ENCODE measurements at places on chromosomes 12 and 14.
A peak's percentile ranks its signal among the peaks of the same experiment; 100 is the strongest.

DNA sequence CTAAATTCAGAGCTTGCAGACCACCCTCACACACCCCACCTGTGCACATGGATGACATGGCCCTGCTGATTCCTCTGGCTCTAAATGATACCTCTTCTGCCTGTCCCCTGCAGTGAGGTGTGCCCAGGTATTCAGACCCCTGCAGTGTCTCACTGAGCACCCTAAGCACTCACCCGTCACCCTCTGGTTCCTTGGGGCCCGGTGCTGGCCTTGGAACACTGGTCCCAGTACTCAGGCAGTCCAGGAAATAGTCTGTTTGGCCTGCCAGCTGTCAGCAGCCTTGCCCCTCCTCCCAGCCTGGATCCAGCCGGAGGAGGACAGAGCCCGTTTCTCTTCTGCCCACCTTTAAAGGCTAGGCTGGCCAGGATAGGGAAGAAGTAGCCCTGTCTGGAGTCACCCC is 44.9 kb downstream of the ESRRB start:
- DNase-seq: no peak

DNA sequence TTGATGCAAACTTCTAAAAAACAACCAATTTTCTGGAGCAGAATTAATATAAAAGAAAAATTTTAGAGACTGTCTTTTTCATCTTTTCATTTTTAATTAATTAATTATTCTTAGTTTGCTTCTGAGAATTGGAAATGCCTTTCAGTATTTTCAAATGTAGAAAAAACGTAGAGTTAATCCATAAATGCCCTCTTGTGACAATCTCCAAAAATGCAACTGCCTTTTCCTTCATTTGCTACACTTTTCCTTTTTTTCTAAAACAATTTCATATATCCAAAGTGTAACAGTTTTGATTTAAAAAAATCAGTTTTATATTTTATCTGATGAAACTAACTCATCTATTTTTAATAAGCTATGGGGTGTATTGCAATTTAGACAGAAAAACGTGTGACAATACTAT is 409.3 kb downstream of the PRKD1 start:
- DNase-seq: no peak

- DNase-seq: no peak
Measured at GRCh38 chr12:47560415-47560814, 145.4 kb downstream of the RPAP3 start.

GRCh38 chr12:51827925-51828818 is 20.3 kb downstream of the FIGNL2 start:
- DNase-seq: no peak

DNA sequence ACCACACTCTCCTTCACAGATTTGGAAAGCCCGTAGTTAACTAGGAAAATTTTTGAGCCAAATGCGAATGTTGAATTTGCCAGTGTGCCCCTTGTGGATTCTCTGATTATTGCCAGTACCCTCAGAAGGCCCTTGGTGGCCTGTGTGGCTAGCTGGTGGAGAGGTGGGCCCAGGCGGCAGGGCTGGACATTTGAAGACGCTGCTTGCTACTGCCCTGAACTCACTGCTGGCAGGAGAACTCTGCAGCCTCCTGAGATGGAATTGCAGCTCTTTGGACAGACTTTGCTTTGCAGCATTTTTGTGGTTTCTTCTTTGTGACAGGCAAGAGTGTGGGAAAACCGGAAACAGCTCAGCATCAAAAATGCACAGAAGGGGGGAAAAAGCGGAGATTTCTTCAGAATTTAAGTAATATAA is 97.6 kb downstream of the TGFB3 start:
- DNase-seq: peak; percentile 32

- DNase-seq: no peak
Measured at GRCh38 chr12:100661300-100661951, 87.9 kb downstream of the GAS2L3 start.

DNA sequence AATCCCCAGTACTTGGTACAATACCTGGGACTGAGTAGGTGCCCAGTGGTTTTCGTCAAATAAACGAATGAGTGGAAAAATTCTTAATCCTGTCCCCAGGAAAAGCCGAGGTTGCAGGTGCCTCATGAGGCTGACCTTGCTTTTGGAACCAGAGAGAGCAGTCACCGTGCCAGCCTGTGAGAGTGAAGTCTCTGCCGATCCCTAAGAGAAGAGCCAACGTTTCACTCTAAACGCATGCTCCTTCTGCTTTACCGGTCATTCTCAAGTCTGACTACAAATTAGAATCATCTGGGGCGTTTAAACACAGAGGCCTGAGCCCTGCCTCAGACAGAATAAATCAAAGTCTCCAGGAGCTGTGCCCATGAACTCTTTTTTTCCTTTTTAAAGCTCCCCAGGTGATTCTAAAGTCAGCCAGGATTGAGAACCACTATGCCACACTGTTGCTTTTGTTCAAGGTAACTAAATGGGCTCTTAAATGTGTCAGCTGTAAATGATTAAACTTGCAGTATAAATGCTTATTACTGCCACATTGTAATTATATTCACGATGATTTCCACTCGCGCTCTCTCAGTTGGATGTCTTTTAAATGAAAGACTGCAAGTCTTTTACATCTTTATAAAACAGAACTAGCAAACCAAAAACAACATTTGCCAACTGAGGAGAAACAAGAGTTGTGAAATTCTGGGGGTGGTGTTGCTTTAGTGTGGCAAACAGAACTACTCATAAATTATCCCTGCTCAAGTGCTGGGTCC is 26.9 kb downstream of the TCP11L2 start:
- DNase-seq: no peak

DNA sequence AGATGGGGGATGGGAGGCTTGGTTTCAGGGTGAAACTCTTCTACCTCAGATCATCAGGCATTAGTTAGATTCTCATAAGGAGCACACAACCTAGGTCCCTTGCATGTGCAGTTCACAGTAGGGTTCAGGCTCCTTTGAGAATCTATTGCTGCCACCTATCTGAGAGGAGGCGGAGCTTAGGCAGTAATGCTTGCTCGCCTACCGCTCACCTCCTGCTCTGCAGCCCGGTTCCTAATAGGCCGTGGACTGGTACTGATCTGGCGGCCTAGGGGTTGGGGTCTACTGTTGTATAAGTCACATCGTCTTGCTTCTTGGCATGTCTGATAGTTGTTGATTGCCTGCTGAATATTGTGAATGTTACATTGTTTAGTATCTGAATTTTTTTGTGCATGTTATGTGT is 12.2 kb downstream of the SCYL2 start:
- no peak for DNase-seq

Data from HEK293T (cell line).